CD4-positive, alpha-beta memory T cell (primary cell): ENCODE measurements at places on chromosomes 2 and 18. TPM values are rescaled to one million over a fixed set of nuclear protein-coding genes. Genes with fewer than 3 reads are reported as not detected.

DNA sequence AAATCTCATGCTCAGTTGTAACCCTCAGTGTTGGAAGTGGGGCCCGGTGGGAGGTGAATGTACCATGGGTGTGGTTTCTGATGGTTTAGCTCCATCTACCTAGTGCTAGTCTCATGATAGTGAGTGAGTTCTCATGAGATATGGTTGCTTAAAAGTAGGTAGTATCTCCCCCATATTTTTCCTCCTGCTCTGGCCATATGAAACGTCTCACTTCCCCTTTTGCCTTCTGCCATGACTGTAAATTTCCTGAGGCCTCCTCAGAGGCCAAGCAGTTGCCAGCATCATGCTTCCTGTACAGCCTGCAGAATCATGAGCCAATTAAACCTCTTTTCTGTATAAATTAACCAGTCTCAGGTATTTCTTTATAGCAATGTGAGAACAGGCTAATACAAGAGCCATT, 62.8 kb upstream of the RNF152 start:
- no peak for DNase-seq

Gene FAM124B
- total RNA-seq = 0.17 TPM

Gene GYPC
- total RNA-seq = 80.8 TPM

Gene VRK2
- total RNA-seq = 17.4 TPM
